ENCODE measurements at places on chromosomes 7 and 10.

DNA sequence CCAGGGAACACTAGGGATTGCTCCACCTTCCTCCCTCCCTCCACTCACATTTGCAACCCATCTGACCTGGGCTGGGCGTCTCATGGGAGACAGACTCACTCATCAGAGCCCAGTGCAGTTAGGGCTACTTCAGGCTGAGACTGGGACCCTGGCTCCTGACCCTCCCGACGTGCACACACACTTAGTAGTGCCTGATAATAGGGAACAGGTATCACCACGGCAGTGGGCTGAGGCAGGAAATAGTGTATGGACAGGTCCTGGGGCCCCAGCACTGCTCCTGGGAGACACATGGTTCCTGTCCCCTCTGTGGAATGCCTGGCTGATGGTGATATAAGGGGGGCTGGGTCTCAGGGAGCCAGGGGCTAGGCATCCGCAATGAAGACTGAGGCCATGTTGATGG is 14.3 kb downstream of the AQP1 start:
- DNase-seq: no peak

- DNase-seq: no peak
Observed at GRCh38 chr10:32204606-32205005, 142.4 kb downstream of the EPC1 start.

DNA sequence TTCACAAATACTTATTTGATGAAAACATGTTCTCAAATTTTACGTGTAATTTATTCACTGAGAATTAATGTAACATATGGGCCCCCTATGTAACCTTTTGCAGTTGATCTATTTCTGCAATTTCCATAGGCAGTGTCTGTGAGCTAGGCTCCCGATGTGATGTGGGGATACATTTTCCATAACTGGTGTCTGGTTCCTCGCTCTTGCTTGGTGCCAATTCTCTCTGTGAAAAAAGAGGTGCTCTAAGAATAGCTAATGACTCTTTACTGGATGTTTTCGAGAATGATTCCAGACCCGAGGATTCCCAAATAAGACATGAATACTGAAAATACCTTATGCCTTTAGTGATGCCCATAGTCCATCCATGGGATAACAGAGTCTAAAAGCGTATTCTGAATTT is 286.7 kb upstream of the FZD8 start:
- no peak for DNase-seq

- DNase-seq: no peak
Observed at GRCh38 chr10:24208661-24209431, at the start of gene KIAA1217. KIAA1217 (plus strand) TSS chr10:24209138; CDS start chr10:24209194, 56 bp downstream.

- DNase-seq: no peak
Observed at GRCh38 chr10:47222461-47222860, 77.5 kb upstream of the GDF10 start.

GRCh38 chr7:67614843-67615242 is 618.2 kb downstream of the TYW1 start:
- DNase-seq: no peak

- no peak for DNase-seq
Observed at GRCh38 chr7:15963206-15963605, 276.7 kb upstream of the MEOX2 start.

DNA sequence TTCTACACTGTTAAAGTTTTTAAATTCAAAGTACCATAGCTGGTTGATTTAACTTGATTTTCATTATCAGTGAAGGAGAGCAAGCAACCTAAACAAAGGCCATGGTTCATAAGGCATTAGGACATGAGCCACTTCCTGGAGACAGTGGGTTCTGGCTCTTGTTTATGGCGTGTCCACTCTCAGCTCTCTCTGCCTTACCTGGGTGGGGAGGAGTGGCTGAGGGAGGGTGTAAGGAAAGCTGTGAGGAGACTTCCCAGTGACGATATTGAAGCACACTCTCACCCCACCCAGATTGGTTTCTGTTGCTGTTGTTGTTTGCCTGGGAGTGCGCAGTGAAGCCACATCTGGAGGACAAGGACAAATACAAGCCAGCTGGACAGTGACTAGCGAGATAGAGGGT is 365.3 kb upstream of the FZD8 start:
- no peak for DNase-seq
